ENCODE measurements at places on chromosomes 4 and X.

- no peak for DNase-seq
These were observed 50.3 kb downstream of the WDFY3 start for GRCh38 chr4:84916227-84916626.

- DNase-seq, result no peak
These were observed 73.0 kb upstream of the ZNF518B start for GRCh38 chr4:10530137-10530786.

DNA sequence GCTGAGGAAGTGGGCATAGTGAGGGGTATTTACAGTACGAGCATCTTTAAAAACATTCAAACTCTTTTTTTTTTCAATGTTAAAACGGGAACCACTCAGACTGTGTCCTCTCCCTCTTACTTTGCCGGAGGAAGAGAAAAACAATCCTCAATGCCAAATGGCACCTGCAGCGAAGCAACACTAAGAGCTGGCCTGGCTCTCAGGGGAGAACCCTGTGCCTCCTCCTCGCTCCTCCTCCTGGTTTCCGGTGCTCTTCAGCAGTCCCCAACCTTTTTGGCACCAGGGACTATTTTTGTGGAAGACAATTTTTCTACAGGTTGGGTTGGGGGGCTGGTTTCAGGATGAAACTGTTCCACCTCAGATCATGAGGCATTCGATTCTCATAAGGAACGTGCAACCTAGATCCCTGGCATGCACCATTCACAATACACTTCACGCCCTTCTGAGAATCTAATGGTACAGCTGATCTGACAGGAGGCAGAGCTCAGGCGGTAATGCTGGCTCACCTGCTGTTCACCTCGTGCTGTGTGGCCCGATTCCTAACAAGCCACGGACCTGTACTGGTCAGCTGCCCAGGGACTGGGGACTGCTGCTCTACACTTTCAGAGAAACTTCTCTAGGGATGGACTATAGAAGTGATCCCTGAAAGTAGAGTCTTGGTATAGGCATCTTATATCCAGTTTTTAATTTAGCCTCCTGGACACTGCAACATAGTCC, 404.1 kb downstream of the RAPGEF2 start:
- no peak for DNase-seq

DNA sequence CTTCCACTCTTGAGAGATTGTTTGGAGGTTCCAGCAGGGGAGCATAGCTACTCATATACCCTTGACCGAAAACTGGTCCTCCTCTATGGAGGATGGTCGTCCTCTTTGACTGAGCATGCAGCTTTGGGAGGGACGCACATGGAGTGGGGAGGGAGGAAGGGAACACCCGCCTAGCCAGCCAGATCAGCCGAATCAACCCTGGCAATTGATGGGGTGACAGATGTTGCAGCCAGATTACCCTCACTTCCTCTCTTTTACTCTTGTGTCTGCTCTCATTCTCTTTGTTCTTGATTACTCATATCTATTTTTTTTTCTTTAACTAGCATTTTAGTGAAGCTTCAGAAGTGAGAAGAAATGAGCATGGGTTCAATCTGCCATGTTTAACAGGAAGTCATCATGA, 19.6 kb downstream of the MGST2 start:
- no peak for DNase-seq

GRCh38 chr4:121822796-121823504, 733 bp downstream of the CCNA2 start:
- DNase-seq, result peak; percentile 63

GRCh38 chr4:16035843-16036242, 48.0 kb downstream of the PROM1 start:
- no peak for DNase-seq

- no peak for DNase-seq
These were observed 231.7 kb upstream of the TAPT1 start for GRCh38 chr4:16457944-16458343.

- no peak for DNase-seq
These were observed 412.1 kb upstream of the TECRL start for GRCh38 chr4:64821219-64821976.

- no peak for DNase-seq
These were observed 123.2 kb upstream of the KCNIP4 start for GRCh38 chr4:22071749-22072148.

DNA sequence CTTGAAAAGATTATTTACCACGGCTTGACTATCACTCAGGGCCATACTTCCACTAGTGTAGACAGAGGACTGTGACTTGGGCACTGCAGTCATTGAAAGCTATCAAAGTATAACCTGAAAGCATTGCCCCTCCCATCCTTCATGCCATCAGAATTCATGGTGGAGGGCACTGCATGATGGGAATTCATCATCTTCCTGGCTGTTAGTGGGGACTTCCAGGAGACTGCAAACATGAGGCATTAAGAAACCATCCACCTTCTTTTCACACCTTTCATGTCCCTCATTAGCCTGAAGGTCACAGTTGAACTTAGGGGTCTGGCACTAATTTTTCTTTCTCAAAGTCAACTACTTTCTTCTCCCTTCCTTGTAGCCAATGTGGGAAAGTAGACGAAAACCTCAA, 25.8 kb downstream of the VSIG4 start:
- DNase-seq, result no peak

DNA sequence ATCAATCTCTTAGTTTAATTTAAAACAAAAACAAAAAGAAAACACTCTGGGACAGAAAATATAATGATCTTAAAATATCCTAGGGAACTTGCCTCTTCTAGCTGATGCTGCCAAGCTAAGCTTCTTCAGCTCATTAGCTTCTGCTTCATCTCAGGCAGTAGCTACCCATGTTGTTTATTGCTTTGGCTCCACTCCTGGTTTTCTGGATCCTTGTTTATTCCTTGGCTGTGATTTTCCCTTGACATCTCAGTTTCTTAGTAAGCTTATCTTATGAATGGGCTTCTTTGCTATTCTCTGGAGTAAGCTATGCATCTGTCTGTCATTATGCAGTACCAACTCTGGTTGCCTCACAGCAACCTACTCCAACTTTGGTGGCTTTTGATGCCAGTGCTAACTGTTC, 5.1 kb upstream of the MTHFD2L start:
- DNase-seq, result no peak

GRCh38 chrX:154116426-154117211, 19.1 kb upstream of the MECP2 start:
- DNase-seq, result no peak

GRCh38 chr4:177107288-177107921, 202.3 kb upstream of the NEIL3 start:
- DNase-seq, result no peak

DNA sequence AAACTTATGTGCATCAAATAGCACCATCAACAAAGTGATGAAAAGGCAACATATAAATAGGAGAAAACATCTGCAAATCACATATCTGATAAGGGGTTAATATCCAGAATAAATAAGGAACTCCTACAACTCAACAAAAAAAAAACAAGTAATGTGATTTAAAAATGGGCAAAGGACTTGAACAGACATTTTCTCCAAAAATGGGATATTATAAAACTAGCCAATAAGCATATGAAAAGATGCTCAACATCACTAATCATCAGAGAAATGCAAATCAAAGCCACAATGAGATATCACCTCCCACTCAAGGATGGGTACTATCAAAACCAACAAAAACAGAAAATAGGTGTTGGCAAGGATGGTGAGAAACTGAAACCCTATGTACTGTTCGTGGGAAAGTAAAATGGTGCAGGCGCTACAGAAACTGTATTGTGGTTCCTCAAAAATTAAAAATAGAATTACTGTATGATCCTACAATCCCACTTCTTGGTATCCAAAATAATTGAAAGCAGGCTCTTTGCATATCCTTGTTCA, 2.4 kb downstream of the DNAJB14 start:
- no peak for DNase-seq

GRCh38 chr4:99054428-99054994, 34.1 kb downstream of the ADH5 start:
- no peak for DNase-seq

DNA sequence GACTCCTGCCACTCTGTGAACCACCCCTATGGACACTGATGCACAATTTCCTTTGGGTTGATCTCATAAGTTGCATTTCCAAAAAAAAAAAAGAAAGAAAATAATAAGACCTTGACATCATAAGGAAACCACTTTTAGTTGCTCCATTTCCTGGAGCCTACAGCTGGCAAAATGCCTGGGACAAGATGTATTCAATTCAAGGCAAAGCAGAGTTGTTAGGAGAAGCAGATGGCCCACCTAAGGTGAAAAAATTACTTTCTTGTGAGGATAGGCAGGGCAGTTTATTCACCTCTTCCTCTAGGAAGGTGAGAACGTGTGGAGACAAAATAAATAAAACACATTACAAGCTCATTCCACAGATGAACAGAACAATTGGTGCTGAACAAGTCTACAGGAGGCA, 14.1 kb upstream of the SCRG1 start:
- no peak for DNase-seq

- DNase-seq, result no peak
These were observed 30.2 kb downstream of the SMIM14 start for GRCh38 chr4:39608451-39608850.

DNA sequence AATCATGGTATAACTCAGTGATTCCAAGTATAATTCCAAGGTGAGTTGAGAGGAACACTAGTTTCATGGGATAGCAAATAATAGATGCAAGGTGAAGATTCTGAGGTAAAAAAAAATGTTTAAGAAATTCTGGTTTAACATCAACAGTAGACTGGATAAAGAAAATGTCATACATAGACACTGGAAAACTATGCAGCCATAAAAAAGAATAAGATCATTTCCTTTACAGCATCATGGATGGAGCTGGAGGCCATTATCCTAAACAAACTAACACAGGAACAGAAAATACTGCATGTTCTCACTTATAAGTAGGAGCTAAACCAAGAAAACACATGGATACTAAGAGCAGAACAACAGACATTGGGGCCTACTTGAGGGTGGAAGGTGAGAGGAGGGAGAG, 54.6 kb upstream of the LEF1 start:
- no peak for DNase-seq

DNA sequence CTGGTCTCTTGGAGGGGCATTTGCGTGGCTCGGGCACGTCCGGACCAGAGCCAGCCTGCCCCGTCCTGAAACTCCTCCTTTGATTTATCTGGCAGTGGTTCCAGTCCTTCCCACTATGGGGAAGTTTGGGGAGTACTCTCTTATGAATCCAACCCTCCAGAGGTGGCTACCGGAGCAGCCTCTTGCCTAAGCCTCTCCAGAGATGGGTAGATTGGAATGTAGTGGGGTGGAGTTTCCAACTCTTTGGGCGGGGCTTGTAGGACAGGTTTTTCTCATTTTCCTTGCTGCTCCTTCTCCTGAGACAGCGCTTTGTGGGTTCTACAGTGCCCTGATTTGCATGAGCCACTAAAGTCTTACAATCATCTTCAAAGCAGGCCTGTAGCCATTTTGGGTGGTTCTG, 60.1 kb upstream of the XAGE1B start:
- DNase-seq, result no peak

DNA sequence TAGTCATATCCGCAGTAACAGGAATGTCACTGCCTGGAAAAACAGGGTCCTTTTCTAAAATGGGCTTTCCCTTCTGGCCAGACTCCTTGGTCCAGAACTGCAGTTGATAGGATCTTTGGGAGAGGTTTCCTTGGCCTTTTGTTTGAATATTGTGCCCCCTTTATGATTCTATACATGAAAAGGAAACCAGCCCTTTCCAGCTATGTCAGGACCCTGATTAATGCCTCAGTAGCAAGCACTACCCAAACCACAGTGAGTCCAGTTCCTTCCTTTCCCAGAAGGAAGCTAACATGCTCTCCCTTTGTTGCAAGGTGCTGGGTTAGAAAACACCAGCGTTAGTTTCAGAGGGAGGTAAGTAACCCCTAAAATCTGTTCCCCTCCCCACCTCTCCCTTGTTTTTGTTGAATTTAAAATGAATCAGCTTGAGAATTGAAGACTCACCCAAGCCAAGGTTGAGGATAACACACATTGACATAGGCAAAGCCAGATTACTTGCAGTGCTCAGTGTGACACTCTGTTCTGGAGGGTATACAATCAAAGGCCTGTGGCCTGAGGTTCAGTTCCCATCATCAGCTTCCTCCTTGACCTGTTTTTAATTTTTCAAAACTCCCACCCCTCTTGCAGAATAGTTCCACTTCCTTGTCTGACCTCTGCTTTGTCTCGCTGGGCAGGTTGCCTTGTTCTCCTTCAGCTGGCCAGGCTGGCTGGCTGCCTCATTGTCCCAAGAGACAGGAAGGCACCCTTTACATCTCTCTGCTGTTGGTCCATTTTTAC, 87.6 kb upstream of the PLAC1 start:
- no peak for DNase-seq

- peak; percentile 80 for DNase-seq
These were observed at the start of gene IGFBP7 for GRCh38 chr4:57109847-57110639. Gene IGFBP7 (minus strand): TSS chr4:57110385. CDS start chr4:57110351, 34 bp downstream.

- no peak for DNase-seq
These were observed 286.3 kb upstream of the UGT8 start for GRCh38 chr4:114312338-114312737.

DNA sequence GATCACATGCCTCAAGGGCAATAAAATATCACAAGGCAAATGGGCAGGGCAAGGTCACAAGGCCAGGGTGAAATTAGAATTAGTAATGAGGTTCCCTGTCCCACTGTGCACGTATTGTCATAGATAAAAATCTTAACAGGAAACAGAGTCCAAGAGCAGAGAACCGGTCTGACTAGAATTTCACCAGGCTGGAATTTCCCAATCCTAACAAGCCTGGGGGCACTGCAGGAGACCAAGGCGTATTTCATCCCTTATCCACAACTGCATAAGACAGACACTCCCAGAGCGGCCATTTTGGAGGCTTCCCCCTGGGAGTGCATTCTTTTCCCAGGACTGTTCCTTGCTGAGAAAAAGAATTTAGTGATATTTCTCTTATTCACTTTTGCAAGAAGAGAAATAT, 25.9 kb upstream of the PRDM5 start:
- no peak for DNase-seq

Data from D341Med (cell line).